HFF-Myc (cell line): ENCODE measurements at places on chromosomes 5 and 9.
A peak's percentile ranks its signal among the peaks of the same experiment; 100 is the strongest.

GRCh38 chr9:133369422-133369821 is 6.4 kb downstream of the SURF4 start:
- no peak for DNase-seq

- no peak for DNase-seq
These were observed 72.0 kb downstream of the MROH2B start for GRCh38 chr5:40999142-40999541.

DNA sequence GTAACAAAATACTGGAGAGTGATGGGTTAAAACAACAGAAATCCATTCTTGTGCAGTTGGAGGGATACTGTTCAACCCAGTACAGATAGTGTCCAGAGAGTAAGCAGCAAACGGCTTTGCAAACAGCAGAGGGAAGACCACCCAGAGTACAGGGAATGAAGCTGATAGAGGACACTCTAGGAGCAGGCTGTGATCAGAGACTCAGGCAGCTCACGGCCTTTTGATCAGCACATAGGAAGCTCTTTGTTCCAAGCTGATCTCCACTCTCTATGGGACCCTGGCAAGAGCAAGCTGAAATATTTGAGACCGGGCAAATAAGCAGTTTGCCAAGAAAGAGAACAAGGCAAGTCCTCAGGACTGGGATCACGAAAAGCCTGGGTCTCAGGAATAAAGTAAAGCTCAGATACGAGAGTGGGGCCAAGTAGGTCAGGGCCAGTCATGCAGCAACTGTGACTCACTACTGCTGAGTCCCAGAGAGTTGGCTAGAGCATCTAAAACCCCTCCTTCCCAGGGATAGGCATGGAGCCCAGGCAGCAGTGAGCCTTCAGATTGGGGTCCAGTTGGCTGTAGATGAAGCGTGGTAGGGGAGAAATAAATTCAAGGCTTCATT is 52.4 kb downstream of the MELK start:
- DNase-seq = peak; percentile 6

DNA sequence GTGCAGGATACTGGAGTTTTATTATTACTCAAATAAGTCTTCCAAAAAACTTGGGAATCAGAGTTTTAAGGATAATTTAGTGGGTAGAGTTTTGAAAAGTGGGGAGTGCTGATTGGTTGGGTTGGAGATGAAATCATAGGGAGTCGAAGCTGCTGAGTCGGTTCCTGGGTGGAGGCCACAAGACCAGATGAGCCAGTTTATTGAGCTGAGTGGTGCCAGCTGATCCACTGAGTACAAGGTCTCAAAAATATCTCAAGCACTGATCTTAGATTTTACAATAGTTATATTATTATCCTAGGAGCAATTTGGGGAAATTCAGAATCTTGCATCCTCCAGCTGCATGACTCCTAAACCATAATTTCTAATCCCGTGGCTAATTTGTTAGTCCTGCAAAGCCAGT is 804.9 kb upstream of the SEMA6A start:
- DNase-seq = no peak

- DNase-seq = peak; percentile 49
These were observed 84.7 kb downstream of the CSNK1A1 start for GRCh38 chr5:149466457-149466972.

GRCh38 chr9:3541206-3541605 is 15.4 kb upstream of the RFX3 start:
- no peak for DNase-seq

DNA sequence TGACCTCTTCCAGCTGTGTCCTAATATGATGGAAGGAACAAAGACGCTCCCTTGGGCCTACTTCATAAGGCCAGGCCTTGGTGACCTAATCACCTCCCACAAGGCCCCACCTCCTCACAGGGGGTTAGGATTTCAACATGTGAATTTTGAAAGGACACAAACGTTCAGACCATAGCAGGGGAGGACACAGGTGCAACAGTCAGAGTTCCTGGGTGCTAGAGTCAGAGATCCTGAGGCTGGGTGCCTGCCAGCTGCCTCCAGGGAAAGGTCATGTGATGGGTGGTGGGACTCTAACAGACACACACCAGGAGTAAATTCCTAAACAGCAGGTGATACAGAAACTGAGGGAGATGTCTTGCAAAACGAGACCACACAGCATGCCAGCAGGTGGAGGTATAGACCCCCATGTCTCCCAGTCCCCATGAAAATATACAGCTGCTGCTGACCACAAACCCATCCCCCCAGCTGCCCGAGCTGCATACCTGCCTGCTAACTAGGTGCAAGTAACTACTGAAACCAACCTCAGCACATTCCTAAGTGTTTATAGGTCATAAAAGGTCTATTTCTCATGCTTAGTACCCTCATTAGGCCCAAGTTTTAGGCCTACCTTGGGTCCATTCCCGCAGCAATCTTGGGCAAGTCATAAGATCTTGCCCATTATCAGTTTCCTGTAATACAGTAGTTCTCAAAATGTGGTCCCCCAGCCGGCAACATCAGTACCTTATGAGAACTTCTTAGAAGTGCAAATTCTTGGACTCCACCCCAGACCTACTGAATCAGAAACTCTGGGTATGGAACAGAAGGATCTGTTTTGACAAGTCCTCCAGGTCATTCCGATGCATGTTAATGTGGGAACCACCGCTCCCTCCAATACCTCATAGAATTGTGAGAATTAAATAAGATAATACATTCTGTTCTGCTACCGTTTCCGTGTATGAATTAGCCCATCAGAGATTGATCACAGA is 245.3 kb downstream of the ENC1 start:
- no peak for DNase-seq
